ENCODE measurements at places on chromosomes 16 and 17.

DNA sequence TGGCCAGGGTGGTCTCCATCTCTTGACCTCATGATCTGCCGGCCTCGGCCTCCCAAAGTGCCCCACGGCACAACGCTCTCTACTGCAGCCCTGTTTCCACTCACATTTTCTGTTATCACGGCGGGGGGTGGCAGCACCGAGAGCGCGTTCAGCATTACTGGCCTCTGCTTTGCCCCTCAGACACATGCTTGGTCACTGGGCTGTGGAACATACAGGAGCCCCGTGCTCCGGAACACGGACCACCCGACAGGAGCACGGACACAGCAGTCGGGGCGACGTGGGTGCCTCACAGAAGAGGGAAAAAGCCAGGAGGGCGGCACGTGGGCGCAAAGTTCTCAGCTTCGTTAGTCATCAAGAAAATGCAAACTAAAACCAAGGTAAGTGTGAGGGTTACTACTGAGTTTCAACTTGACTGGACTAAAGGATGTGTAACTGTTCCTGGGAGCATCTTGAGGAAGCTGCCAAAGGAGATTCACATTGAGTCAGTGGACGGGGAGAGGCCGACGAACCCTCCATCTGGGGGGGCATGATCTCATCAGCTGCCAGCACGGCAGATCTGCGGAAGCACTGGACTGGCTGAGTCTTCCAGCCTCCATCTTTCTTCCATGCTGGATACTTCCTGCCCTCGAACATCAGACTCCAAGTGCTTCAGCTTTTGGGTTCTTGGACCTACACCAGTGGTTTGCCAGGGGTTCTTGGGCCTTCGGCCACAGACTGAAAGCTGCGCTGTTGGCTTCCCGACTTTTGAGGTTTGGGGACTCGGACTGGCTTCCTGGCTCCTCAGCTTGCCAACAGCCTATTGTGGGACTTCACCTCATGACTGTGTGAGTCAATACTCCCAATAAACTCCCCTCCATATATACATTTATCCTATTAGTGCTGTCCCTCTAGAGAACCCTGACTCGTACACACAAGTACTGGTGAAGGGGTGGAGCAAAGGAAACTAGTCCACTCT is 106.8 kb downstream of the ZNF778 start:
- no peak for DNase-seq

GRCh38 chr17:45146166-45146565 is 2.1 kb upstream of the HEXIM1 start:
- no peak for DNase-seq

GRCh38 chr16:56814537-56815432 is 50.2 kb upstream of the SLC12A3 start:
- no peak for DNase-seq

GRCh38 chr17:17595755-17596154 is 4.2 kb upstream of the PEMT start:
- no peak for DNase-seq

- no peak for DNase-seq
Measured at GRCh38 chr17:11503308-11504035, 94.8 kb upstream of the DNAH9 start.

Measured in NCI-H1417 treated with DMSO at 0.1 percent for 48 hours (cell line).